ENCODE measurements at places on chromosomes 12 and 14.

DNA sequence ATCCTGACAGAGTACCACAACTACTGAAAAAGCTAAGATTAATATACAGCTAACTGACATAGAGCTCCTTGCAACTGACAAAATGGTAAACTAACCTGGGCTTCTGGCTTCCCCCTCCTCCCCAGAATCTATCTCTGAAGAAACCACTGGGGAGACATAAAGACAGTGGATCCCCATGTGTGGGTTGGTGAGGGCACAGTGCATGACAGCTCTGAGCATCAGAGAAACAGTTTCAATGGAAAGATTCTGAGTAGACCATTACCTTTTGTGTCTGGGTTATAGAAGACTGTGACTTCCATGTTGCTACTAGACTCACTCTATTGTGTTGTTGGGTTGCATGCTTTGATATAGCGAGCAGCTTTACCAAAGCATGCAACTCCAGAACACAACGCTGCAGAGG, 247.4 kb downstream of the EFCAB11 start:
- DNase-seq: no peak

DNA sequence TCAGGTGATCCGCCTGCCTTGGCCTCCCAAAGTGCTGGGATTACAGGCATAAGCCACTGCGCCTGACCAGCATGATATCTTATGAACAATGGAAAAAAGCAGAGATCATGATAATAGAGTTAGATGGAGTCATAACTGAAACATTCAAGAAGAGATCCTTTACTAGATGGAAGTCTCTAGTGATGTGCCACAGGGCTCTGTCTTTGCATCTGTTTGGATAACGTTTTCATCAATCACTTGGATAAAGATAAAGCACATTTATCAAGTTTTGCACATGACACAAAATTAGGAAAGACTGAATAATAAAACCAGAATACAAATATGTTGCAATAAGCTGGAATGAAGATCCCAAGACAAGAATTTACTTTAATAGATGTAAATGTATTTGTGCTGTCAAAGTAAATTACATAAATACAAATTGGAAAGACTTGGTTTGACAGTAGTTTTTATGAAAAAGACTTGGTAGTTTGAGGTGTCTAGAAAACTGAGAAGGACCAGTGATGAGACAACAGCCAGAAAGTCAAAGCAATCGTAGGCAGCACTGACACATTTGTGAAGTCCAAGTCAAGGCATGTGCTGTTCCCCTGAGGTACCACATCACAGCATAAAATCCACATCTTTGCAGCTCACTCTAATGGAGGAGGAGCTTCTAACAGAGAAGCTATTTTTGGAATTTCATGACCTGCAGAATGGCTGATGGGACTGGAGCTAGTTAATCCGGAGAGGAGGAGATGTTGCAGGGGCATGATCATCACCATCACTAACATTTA, 28.5 kb downstream of the GPRC5A start:
- no peak for DNase-seq

DNA sequence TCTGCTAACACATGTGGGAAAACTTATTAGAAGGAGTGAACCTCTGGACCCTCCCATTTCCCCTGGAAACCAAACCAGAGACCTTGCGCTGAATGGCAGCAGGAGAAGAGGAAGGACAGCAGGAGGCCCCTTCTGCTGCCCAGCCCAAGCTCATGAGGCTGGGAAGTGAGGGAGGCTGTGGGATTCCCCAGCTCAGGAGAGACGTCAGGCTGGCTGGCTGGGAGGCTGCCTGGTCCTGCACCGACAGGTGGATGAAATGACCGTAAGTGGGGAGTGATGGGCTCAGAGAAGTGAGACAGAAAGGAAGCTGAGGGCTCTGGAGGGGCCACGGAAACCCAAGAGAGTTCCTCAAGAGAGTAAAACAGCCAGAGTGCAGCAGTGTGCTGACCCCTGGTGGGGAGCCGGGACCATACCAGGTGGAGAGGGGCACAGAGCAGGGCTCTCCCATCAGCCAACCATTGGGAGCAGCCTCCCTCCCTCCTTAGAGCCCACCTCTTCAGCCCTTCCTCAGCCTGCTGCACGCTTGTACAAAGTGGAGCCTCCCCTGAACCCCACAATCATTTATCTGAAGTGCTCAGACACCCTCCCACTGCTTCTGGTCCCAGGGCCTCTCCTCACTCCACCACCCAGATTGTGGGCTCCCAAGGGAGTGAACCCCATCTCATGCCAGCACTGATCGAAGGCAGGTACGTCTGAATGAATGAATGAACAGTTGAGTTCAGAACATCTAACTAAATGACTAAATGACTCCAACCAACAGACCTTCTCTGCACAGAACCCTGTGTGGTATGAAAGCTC, 14.0 kb downstream of the TAMALIN start:
- peak; percentile 80 for DNase-seq

- DNase-seq: no peak
Observed at GRCh38 chr12:62166525-62166924, 93.7 kb upstream of the USP15 start.

GRCh38 chr12:106634206-106634605, 51.4 kb downstream of the RFX4 start:
- DNase-seq: no peak
